GDM1 (cell line): ENCODE measurements at places on chromosomes 16 and 17.

- DNase-seq: no peak
These were observed 7.3 kb downstream of the CSF3 start for GRCh38 chr17:40022497-40022896.

GRCh38 chr16:67179421-67180080 lies 4.2 kb downstream of the MATCAP1 start:
- no peak for DNase-seq

DNA sequence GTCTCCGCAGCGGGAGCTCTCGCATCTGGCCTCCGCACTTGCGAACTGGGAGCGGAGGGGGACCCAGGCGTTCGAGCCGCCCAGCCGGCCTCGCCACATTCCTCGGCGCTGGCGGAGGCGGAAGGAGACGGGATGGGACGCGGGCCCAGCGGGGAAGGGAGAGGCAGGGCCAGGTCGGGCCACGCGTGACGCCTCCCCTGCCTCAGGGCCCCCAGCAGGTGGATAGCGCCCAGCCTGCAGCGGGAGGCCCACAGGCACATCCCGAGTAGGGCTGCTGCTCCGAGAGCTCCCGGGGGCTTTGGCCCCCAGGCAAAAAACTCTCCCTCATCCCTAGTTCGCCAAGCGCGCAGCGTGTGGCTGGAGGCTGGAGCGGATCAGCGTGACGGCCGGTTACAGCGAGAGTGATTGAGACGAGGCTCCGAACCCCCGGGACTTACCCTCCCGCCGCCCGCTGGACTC lies 800 bp downstream of the PLEKHH3 start:
- DNase-seq: no peak

DNA sequence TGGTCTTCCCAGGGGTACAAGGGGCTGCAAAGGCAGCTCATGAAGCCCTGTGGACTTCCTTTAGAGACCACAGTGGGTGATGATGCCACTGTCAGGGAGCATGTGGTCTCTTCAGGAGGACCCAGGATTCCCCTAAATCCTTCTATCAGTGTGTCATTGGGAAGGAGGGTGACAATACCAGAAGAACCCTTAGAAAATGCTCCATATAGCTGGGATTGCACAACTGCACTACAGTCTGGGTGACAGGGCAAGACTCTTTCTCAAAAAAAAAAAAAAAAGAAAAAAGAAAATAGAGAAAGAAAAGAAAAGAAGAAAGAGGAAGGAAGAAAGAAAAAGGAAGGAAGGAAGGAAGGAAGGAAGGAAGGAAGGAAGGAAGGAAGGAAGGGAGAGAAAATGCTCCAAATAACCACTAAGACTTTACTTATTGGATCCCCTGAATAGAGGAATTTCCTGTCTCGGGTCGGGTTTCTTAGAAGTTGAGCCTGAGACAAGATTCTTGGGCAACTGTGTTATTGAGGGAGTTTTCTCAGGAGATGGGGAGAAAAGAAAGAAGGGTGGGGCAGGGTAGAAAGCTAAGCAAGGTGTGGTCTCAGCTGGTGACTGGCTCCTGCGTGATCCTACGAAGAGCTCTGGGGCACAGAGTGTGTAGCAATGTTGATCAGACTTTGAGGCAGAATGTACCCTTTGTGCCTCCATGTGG lies 83.1 kb upstream of the DNAH9 start:
- DNase-seq: no peak

DNA sequence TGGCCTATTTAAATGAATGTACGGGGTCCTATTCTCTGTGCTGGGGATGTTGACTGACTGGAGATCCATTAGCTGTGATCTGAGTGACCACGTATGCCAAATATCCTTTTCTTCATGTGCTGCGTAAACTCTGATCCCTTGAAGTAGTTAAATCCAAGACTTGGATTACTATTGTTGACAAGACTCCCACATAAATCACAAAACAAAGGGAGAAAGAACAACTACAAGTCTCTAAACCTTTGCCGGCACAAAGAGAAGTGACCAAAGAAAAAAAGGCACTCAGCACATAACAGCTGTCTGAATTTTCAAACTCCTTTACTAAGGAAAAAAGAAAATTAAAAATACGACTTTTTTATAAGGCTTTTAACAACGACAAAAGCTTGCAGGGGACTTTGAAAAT lies 559.9 kb upstream of the CDH8 start:
- DNase-seq: no peak

- no peak for DNase-seq
These were observed 11.5 kb downstream of the VEZF1 start for GRCh38 chr17:57976594-57976993.

DNA sequence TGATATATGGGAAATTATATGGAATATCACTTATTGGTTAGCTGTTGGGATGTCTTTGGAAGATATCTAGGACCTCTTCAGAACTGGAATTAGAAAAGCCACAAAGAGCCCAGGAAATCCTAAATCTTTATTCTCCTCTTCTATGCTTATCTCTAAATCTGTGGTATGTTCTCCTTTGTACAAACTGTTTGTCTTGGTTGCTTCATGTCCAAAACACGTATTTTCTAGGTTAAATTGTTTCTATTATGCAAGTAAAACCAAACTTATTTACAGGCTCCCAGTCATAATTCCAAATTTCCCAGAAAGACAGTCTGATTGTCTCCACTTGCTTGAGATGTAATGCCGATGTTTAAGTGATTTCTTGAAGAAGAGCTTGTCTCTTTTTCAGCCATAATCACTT lies 650.9 kb downstream of the CDH11 start:
- no peak for DNase-seq

GRCh38 chr17:40069751-40070708 lies 7.3 kb downstream of the THRA start:
- no peak for DNase-seq

DNA sequence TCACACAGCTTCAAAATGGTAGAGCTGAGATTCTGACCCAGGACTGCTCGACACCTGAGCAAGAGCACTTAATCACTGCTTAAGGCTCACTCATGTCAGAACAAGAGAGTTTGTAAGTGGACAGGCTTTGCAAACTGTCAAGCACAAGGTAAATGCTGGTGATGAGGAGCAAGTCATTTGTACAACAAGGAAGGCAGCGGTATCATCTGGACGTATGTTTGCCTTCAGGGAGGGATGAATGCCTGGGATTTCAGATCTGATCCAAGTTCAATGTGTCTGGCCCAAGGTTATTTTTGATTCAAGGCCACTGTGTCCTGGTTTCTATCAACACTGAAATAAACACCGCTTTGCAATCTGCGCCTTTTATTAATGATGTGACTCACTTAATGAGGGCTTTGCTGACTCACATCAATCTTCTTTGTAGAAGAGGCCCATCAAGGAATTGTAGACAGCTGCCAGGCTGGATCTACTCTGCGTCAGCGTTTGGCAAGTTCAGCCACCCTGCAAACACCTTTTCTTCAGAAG lies 174.4 kb upstream of the HS3ST3A1 start:
- DNase-seq: no peak

- DNase-seq: no peak
These were observed 817.9 kb upstream of the SOX9 start for GRCh38 chr17:71302721-71303549.

GRCh38 chr17:42347198-42347597 lies 41.0 kb downstream of the STAT3 start:
- DNase-seq: no peak

DNA sequence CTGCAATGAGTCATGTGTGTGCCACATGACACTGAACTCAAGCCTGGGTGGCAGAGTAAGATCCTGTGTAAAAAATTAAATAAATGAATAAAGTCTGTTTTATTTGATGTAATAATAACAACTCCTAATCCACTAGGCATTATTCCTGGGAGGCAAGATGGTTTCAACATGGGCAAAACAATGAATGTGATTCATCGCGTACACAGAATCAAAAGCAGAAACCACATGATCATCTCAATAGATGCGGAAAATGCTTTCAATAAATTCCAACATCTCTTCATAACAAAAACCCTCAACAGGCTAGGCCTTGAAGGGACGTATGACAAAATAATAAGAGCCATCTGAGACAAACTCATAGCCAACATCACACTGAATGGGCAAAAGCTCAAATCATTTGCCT lies 195.4 kb downstream of the CDH11 start:
- DNase-seq: no peak

DNA sequence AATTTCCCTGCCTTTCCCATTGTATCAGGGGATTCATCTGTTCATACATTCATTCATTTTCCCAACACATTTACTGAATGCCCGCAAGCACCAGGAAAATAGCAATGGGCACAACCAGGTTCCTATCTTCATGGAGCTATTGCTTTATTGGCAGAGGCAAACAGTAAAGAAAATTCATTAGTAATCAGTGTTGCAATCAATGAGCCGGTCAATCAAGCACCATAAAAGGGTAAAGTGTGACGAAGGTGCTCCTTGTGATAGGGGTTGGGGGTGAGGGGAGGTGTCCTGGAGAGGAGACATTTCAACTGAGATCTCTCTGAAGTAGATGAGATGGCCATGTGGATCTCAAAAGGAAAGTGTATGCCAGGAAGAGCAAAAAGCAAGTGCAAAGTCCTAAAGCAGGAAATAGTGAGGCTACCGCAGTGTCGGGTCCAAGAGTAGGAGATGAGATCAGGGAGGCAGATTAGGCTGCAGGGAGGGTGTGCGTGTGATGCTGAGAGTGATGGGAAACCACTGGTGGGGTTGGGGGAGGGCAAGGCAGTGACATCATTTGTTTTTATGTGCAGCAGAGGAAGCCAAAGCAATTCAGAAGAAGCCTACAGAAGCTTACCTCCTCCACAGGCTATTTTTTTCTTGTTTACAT lies 28.4 kb downstream of the CDH13 start:
- DNase-seq: no peak

DNA sequence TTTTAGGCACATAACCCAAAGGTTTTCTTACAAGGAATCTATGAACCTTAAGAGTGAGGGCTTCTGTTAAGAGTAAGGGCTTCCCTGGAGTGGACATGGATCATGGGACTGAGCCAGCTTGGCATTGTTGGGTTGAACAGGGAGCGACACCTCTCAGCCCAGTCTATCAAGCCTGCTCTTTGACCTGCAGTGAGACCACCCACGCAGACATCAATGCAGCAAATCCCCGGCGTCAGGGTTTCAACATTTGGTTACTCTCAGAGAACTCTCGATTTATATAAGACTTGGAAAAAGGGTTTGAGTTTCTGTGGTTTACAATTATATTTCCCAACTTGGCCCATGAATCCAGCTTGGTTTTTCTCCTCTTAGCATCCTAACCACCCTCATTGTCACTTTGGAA lies 299.9 kb downstream of the WWOX start:
- DNase-seq: no peak

- peak; percentile 59 for DNase-seq
These were observed 29.3 kb downstream of the MXRA7 start for GRCh38 chr17:76681222-76682137.

DNA sequence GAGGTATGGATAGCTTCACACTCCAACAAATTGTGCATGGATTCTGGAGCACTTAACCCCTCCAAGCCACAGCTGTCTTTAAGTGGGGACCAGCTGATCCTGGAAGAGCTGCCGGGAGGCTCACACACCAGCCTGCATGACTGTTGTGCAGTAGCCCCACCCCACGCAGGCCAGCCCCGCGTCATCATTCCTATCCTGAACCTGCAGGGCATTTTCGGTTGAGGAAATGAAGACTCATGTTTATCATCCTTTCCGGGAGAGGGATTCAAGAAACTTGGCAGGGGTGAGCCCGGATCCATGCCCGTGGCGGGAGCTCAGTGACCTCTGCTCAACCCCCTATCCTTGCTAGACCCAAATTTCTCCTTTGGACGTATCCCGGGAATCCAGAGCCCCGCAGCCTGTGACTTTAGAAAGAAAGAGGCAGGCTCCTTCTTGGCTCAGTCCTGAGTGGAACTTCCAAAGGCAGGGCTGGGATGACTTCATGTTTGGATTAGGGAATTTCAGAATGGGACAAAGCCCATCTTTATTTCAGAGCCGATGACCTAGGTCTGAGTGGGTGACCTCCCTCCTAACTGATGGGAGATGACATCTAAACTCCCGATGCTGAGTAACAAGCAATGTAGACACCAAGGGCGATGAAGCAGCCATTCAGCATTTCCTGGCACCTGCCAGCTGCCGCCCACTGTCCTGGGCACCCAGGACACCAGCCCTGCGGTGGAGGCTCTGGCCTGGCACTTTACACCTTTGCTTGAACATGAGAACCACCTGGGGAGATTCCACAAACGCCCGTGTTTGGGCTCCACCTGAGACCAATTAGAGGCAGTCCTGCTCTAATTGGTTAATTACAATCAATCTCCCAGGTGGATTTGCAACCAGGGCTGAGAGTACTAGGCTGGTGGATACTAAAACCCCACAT lies 43.3 kb upstream of the CMIP start:
- DNase-seq: no peak

- no peak for DNase-seq
These were observed 3.6 kb downstream of the FLYWCH1 start for GRCh38 chr16:2915196-2915929.

GRCh38 chr17:69088643-69089200 lies 28.0 kb upstream of the ABCA9 start:
- DNase-seq: no peak

GRCh38 chr17:40961591-40961990 lies 5.2 kb downstream of the KRT39 start:
- no peak for DNase-seq

DNA sequence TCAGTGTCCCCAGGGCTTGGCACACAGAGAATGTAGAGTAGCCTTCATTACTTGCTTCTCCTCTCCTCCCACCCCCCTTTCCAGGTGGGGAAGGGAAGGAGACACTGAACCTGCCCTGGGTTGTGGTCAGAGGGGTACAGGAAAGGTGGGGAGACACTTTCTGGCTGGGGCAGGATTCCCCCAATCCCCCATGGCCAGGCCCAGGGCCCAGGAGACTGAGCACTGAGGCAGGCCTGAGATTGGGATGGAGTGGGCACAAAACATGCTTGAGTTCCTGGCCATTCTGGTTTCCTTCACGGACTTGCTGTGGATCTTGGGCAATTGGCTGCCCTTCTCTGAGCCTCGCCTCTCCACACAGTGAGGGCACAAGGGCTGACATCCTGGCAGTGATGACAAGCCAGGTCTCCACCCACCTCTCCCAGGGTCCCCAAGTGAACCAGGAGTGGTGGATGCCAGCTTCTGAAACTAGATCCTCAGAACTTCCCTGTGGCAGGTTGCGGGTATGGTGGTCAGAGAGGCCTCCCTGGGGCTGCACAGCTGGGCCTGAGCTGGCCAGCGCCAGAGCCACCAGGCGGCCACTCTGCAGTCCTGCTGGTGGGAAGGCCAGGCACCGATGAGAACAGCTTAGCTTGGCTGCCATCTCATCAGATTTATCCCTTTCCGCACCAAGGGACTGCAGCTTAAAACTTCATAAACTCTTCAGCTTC lies 9.3 kb downstream of the ZNF629 start:
- DNase-seq: no peak
